ENCODE measurements at places on chromosomes 7 and 10.

GRCh38 chr7:37425498-37425897, 23.2 kb downstream of the ELMO1 start:
- DNase-seq, result no peak

- no peak for DNase-seq
Measured at GRCh38 chr7:139727151-139727705, 50.6 kb downstream of the HIPK2 start.

DNA sequence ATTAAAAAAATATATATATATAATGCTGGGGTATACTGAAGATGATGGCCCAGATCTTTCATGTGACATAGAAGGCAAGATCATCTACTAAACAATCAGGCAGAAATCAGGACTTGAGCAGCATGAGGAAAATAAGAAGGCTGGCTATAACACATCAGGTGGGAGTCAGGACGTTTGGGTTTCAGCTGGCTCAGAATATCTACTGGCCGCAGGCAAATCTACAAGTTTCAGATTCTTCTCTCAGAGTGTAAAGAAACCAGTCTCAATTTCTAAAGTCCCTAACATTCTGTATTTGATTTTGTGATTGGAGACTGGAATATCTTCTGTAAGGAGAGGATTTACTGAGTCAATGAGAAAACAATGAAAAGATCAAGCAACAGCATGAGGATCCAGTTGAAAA, 37.7 kb upstream of the FAM3C start:
- no peak for DNase-seq

DNA sequence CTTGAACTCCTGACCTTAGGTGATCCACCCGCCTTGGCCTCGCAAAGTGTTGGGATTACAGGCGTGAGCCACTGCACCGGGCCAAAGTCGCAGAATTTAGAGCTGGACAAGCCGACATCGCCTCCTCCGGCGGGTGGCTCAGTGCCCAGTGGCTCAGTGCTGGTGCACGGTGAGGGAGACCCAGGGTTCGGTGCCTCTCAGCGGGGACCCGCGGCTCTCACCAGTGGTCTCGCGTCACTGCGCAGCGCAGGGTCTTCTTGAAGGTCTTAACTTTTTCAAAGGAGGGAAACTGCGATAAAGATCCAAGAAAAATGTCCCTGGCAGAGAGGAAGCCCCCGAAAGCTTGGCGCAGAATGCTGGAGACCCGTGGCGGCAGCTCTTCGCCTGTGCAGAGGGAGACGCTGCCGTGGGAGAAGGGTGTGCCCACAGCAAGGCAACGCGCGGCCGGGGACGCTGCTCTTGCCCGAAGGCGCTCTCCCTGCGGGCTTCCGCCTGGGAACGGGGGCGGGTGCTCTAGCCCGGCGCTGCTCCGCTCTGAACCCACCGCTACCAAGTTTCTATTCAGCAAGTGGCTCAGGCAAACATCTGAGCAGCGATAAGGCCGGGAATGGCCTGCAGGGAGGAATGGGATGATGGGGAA, 324.3 kb downstream of the DNAJB6 start:
- no peak for DNase-seq

- no peak for DNase-seq
Measured at GRCh38 chr7:24701261-24702235, 55.7 kb downstream of the GSDME start.
